ENCODE measurements at places on chromosomes 1 and 21. TPM values are rescaled to one million over a fixed set of nuclear protein-coding genes. Genes with fewer than 3 reads are reported as not detected.

DNA sequence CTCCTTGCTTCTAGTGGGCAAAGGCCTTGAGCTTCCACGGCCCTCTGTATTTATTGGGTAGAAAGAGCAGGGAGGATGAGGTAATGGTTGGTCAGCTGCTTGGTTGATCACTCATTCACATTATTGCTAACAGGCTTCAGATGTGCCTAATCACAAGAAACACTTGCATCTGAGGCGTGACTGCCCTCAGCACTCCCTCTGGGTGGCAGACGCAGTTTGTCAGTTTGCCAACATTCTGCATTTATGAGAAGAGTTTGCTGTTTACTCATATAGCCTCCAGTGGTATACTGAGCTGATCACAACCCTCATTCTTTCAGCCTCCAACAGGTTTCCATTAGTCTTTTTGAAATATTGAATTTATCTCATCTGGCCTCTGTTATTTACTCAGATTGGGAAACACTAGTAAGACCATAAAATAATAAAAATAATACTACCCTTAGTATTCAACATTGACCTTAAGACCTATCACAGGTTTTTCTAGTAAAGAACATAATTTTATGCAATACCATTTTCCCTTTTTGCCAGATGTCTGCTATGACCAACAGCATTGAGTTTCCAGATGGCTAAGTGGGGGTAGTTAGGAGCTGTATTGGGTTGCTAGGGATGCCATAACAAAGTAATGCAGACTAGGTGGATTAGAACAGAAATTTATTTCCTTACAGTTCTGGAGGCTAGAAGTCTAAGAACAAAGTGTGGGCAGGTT, 53.3 kb downstream of the PTGFR start:
- no peak for DNase-seq

GRCh38 chr1:34060901-34061415, 104.1 kb downstream of the CSMD2 start:
- DNase-seq = no peak

DNA sequence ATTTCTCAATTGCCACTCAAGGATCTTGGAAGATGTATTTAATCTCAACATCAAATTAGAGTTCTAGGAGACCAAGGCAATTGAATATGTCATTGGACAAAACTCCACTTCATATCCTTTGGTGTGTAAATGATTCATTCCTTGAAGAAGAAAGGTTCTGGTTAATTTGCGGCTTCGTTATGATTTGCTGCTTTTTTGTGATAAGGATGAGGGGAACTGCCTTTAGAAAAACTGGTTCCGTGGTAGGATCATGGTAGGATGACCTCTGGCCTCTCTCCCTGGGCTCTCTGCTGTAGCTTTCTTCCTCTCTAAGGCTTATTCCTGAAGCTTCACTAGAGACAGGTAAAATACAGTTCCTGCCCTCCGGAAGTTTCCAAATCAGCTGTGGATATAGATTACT, 51.5 kb upstream of the ERRFI1 start:
- DNase-seq = no peak

DNA sequence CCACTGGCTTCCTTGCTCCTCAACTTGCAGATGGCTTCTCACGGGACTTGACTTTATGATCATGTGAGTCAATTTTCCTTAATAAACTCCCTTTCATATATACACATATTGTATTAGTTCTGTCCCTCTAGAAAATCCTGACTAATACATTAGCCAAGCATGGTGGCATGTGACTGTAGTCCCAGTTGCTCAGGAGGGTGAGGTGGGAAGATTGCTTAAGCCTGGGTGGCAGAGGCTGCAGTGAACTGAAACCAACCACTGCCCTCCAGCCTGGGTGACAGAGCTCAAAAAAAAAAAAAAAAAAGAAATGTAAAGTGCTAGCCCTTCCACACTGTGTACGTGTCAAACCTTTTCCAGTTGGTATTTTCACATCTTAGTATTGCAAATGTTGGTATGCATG, 857.0 kb downstream of the LTN1 start:
- no peak for DNase-seq

The FMO1 gene
- total RNA-seq = 2.2 TPM
